ENCODE measurements at places on chromosomes 1 and 21. TPM values are rescaled to one million over a fixed set of nuclear protein-coding genes. Genes with fewer than 3 reads are reported as not detected.

The B3GALT2 gene
- not detected for total RNA-seq

The MCOLN3 gene
- 3.9 TPM for total RNA-seq

The PGLYRP4 gene
- not detected for total RNA-seq

The SYT2 gene
- total RNA-seq: 0.06 TPM

The HPDL gene
- total RNA-seq: 3.0 TPM

The MTARC1 gene
- total RNA-seq: 8.2 TPM

The HIVEP3 gene
- total RNA-seq: 2.0 TPM

The GBP7 gene
- not detected for total RNA-seq

The ARHGEF2 gene
- 29.2 TPM for total RNA-seq

The ATF3 gene
- 28.6 TPM for total RNA-seq

The IGSF9 gene
- 0.29 TPM for total RNA-seq

The LAMC1 gene
- total RNA-seq: 126 TPM

The CATSPERE gene
- total RNA-seq: 0.18 TPM

The AIRE gene
- not detected for total RNA-seq

The NTMT2 gene
- total RNA-seq: not detected

The YY1AP1 gene
- 46.4 TPM for total RNA-seq

The FMO4 gene
- 0.75 TPM for total RNA-seq

The SHE gene
- 0.07 TPM for total RNA-seq

The FCGR3A gene
- total RNA-seq: not detected

The PAQR6 gene
- 3.4 TPM for total RNA-seq

Data from A549 treated with ZK216348 at 1 μM for 4 hours (cell line).